ENCODE measurements at places on chromosomes 7 and 10. TPM values are rescaled to one million over a fixed set of nuclear protein-coding genes. Genes with fewer than 3 reads are reported as not detected.

The IDE gene
- 62.0 TPM for total RNA-seq

DNA sequence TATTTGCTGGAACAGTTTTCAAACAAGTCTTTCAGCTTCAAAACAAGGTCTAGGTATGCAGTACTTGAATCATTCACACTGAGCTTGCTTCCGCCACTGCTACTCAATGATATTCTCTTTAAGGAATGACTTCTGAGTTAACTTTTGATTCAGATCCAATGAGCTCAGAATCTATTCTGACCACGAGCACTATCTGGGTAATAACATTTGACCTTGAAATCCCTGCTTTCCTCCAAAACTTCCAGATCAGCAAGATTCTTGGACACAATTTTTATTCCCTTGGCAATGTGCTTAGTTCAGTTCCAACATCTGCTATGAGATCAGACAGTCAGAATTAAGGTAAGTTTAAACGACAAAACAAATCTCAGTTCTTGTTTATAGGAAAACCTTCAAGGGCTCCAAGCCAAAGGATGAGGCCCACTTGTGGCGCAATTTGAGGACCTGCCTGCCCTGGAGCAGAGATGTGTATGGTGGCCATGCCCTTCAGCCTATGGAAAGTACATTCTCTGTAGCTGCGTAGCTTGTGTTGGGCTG, 87.2 kb downstream of the RNF216 start:
- DNase-seq = no peak
- peak overlapping the region; percentile 90 for H3K27ac ChIP-seq
- H3K4me3 ChIP-seq = no peak overlapping the region
- H3K27me3 ChIP-seq = no peaks in the 10 kb centered on the region
- peaks cover 54% of the 10 kb centered on the region for H3K4me1 ChIP-seq

DNA sequence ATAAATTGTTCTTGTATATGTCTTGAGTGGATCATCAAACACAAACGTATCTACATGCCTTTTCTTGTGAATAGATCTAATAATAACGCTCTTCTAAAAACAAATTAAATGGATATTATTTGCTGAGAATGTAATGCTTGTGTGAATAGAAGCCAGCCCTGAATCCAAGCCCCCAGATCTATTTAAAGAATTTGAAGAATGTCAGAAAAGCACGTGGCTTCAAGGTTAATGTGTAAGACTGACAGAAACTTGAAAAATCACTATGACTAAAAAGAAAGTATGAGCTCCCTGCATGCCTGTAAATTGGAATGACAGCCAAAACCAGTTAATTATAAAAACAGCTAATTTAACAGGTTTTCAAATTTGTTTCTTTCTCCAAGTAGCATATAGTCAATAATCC, 43.2 kb upstream of the ATRNL1 start:
- DNase-seq = peak; percentile 12
- no peaks in the 10 kb centered on the region for H3K36me3 ChIP-seq
- H3K4me1 ChIP-seq = peaks cover 11% of the 10 kb centered on the region

- no peak for DNase-seq
- H3K4me3 ChIP-seq = no peak overlapping the region
- no peak overlapping the region for H3K27ac ChIP-seq
- peaks cover 60% of the 10 kb centered on the region for H3K36me3 ChIP-seq
Observed at GRCh38 chr7:762885-763284, 35.8 kb upstream of the PRKAR1B start.

GRCh38 chr10:1216574-1217236, 160.5 kb downstream of the WDR37 start:
- no peaks in the 10 kb centered on the region for H3K36me3 ChIP-seq
- no peaks in the 10 kb centered on the region for H3K4me1 ChIP-seq

The MYL7 gene
- total RNA-seq = 0.17 TPM

DNA sequence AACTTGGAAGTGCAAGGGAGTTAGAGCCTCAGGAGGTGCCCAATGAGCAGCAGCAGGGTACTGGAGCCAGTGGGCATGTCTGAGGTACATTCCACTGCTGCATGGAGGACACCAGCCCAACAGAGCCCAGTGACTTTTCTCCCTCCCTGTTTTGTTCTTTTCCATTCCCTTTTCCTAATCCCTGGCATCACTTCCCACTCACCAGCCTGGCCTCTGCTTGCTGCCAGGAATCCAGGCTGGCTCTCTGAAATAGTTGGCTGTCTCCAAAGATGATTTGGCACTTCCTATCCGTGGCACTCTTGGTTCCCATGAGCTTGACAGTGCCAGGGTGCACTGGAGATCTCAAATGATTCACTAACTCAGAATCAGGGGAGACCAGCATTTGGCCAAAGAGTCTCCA, 97.7 kb upstream of the ZPBP start:
- H3K4me3 ChIP-seq = no peak overlapping the region
- no peaks in the 10 kb centered on the region for H3K4me1 ChIP-seq
- no peak for DNase-seq
- no peak overlapping the region for H3K27ac ChIP-seq
- H3K27me3 ChIP-seq = no peaks in the 10 kb centered on the region

The TMEM176B gene
- total RNA-seq = 39.7 TPM

DNA sequence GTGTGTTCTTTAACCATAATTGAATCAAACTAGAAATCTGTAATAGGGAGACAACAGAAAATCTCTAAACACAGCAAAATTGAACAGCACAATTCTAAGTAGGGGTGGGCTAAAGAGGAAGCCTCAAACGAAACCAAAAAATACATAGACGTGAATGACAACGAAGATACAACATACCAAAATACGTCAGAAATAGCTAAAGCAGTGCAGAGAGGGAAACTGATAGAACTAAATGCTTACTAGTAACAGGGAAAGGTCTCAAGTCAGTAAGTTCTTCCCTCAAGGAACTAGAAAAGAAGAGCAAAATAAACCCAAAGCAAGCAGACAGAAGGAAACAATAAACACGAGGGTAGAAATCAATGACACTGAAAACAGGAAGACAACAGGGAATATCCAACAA, 19.1 kb downstream of the RPP38 start:
- DNase-seq = no peak
- no peaks in the 10 kb centered on the region for H3K4me1 ChIP-seq
- no peaks in the 10 kb centered on the region for H3K27me3 ChIP-seq
- H3K4me3 ChIP-seq = no peak overlapping the region

The TRIM74 gene
- total RNA-seq = 3.7 TPM

DNA sequence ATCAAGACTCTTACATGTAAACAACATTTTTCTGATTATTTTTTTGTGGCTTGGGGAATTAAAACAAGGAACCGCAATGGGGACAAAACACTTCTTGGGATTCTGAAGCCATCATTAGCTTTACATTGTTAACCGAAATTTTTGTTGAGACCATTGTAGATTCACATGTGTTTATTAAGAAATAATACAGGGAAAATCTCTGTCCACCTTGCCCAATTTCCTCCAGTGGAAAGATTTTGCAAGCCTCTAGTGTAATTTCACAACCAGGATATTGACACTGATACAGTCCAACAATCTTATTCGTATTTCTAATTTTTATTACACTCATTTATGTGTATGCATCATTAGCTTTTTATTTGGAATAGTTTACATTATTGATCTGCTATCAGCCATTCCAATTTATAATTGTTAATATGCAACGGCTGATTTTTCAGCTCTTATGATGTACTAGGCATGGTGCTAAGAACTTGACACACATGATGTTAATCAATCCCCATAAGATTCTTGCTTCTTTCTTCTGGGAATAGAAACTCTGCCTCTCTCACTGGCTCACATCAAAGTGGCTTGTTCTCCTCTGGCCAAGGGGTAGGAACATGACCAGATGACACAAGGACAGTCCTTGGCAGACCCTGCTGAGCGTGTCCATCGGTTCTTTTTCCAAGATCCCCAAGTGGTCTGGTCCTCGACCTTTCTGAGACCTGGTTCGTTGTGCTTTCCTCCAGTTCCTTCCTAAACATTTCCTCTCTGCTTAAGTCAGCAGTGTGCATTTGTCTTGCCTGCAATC, 137.6 kb downstream of the ADAM12 start:
- DNase-seq = no peak
- peaks cover 15% of the 10 kb centered on the region for H3K4me1 ChIP-seq
- no peaks in the 10 kb centered on the region for H3K36me3 ChIP-seq
- no peak overlapping the region for H3K4me3 ChIP-seq
- H3K27me3 ChIP-seq = no peaks in the 10 kb centered on the region

The UBE2D4 gene
- 42.7 TPM for total RNA-seq

The PPP2R2D gene
- total RNA-seq = 54.5 TPM

GRCh38 chr10:96797485-96797884, 34.6 kb upstream of the LCOR start:
- no peaks in the 10 kb centered on the region for H3K27me3 ChIP-seq
- no peak for DNase-seq
- H3K4me3 ChIP-seq = no peak overlapping the region
- no peak overlapping the region for H3K27ac ChIP-seq
- H3K4me1 ChIP-seq = no peaks in the 10 kb centered on the region
- no peaks in the 10 kb centered on the region for H3K36me3 ChIP-seq

GRCh38 chr7:29955799-29956486, 33.7 kb downstream of the SCRN1 start:
- H3K27me3 ChIP-seq = no peaks in the 10 kb centered on the region
- no peak overlapping the region for H3K27ac ChIP-seq
- H3K36me3 ChIP-seq = no peaks in the 10 kb centered on the region
- no peak for DNase-seq
- H3K4me3 ChIP-seq = no peak overlapping the region

DNA sequence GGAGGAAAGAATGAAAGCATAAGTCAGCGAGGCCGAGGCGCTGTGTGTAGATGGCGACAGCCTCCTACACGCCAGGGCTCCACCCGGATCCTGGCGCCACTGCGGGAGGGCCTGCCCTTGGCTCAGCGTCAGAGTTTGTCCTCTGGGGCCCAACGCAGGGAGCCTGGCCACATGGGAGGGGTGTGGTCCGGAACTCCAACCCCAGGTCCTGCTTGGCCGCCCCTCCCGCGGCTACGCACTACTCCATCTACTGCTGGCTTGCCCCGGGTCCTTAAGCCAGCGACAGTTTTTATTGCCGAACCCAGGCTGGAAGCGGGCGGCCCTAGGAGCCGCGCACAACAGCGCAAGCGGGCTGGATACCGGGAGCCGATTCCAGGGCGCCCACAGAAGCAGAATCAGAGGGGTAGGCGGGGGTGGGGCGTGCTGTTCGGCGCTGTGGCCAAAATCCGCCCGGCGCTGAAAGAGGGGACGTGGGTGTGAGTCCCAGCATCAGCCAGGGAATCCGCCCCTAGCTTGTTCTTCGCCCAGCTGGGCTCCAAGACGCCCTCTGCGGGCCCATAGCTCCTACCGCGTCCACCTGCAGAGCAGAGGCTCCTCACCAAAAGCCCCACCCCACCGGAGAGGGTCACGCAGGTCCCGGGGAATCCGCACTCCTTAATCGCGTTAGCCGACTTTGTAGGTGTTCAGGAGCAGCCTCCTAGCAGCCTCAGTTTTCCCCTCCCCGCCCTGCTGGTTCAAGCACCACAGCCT, 4.5 kb downstream of the KAZALD1 start:
- peaks cover 15% of the 10 kb centered on the region for H3K4me1 ChIP-seq
- H3K36me3 ChIP-seq = no peaks in the 10 kb centered on the region
- H3K4me3 ChIP-seq = peak overlapping the region; percentile 46
- DNase-seq = peak; percentile 60
- H3K27me3 ChIP-seq = peaks cover 16% of the 10 kb centered on the region

The ECHDC3 gene
- total RNA-seq = 30.4 TPM

The AGFG2 gene
- total RNA-seq = 42.8 TPM

GRCh38 chr10:3016016-3016415, 51.3 kb upstream of the PFKP start:
- no peak for DNase-seq
- H3K4me3 ChIP-seq = no peak overlapping the region
- no peaks in the 10 kb centered on the region for H3K36me3 ChIP-seq
- no peaks in the 10 kb centered on the region for H3K27me3 ChIP-seq
- H3K27ac ChIP-seq = no peak overlapping the region
- no peaks in the 10 kb centered on the region for H3K4me1 ChIP-seq

- no peak for DNase-seq
- no peaks in the 10 kb centered on the region for H3K27me3 ChIP-seq
- peaks cover 12% of the 10 kb centered on the region for H3K4me1 ChIP-seq
Observed at GRCh38 chr7:107025449-107026103, 18.9 kb upstream of the PRKAR2B start.

- no peak for DNase-seq
- H3K27ac ChIP-seq = no peak overlapping the region
- H3K4me1 ChIP-seq = no peaks in the 10 kb centered on the region
Observed at GRCh38 chr10:119330342-119330741, 123.0 kb downstream of the GRK5 start.

GRCh38 chr7:23531050-23531793, 559 bp downstream of the TRA2A start:
- peak; percentile 77 for DNase-seq
- peak overlapping the region; percentile 94 for H3K27ac ChIP-seq
- H3K4me1 ChIP-seq = peaks cover 38% of the 10 kb centered on the region
- no peaks in the 10 kb centered on the region for H3K27me3 ChIP-seq

- no peaks in the 10 kb centered on the region for H3K36me3 ChIP-seq
- DNase-seq = no peak
- H3K27ac ChIP-seq = no peak overlapping the region
- H3K27me3 ChIP-seq = no peaks in the 10 kb centered on the region
- H3K4me3 ChIP-seq = no peak overlapping the region
Observed at GRCh38 chr10:78849115-78849514, 219.7 kb upstream of the ZMIZ1 start.

DNA sequence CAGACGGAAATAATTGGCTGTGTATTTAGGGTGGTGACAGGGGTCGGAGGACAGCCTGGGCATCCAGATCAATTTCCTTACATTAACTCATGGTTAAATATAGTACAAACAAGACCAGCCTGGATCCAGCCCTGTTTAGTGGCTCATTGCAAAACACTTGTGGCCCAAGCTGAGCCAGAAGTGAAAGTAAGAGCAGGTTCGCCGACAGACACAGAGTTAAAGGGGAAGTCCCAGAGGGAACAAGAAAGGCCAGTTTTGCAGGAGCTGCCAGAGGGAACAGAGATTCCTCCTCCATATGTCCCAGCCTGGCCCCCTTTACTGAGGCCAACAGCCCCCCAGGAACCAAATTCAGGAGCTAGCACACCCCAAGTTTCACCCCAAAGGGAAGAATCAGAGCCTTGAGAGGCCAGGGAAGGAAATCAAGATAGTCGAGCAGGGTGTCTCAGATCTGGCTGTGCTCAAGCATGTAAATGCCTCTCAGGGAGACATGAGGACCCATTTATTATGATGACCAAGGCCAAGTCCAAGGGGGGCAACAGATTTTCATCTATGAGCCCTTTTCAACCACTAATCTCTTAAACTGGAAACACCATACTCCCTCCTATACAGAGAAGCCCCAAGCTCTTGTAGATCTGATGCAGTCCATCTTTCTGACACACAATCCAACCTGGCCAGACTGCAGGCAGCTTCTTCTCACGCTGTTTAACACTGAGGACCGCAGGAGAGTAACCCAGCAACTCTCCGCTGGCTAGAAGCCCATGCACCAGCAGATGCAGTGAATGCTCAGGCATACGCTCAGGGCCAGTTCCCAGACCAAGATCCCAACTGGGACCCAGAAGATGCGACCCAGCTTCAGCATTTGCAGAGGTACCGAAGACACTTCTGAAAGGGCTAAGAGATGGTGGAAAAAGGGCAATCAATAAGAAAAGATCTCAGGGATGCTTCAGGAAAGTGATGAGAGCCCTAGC, 15.9 kb upstream of the ADCK2 start:
- peak; percentile 65 for DNase-seq
- H3K4me1 ChIP-seq = peaks cover 9% of the 10 kb centered on the region
- no peak overlapping the region for H3K27ac ChIP-seq
- H3K36me3 ChIP-seq = no peaks in the 10 kb centered on the region
- peak overlapping the region; percentile 50 for H3K4me3 ChIP-seq

GRCh38 chr7:18177815-18178660, 150.4 kb upstream of the PRPS1L1 start:
- no peaks in the 10 kb centered on the region for H3K27me3 ChIP-seq
- no peaks in the 10 kb centered on the region for H3K36me3 ChIP-seq
- DNase-seq = no peak
- H3K27ac ChIP-seq = no peak overlapping the region
- H3K4me1 ChIP-seq = no peaks in the 10 kb centered on the region
- H3K4me3 ChIP-seq = no peak overlapping the region

Measured in adrenal gland (tissue), 19 donors.